NCI-H1417 (cell line): ENCODE measurements at places on chromosomes 1 and 21.

- no peak for DNase-seq
Measured at GRCh38 chr1:77170687-77171086, 48.5 kb downstream of the PIGK start.

GRCh38 chr1:200831091-200831490, 41.7 kb upstream of the GPR25 start:
- no peak for DNase-seq

- no peak for DNase-seq
Measured at GRCh38 chr1:38452246-38452645, 405.7 kb upstream of the POU3F1 start.

DNA sequence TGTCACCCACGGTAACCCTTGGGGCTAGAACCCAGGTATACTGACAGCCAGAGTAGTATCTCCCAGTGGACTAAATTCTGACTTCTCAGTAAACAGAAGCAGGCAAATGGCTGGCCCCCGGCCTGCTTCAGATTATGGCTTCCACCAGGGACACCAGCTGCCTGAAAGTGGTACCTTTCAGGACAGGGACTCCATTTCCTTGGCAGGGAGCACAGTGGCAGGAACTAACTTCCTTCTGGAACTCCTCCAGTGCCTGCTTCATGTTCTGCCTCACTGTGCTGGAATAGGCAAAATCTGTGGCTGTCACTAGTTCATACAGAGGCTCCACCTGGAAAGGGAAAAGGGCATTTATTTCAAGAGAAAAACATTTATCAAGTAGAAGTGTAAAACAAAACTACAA, 32.7 kb downstream of the C8B start:
- no peak for DNase-seq

DNA sequence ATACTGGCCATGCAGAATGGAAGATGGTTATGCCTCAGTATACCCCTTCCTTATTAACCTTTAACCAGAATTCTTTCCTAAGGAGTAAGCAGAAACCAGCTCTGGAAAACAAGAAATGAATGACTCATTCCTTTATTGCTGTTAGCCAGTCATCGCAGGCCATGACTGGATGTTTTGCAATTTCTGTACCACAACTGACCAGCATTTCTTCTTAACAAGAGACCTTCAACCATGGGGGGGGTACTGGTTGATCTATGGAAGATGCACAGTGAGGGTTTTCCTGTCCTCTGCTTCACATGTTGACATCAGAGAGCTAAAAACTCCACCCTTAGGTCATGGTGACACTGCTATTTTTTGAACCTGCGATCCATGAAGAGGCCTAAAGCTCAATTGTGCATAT, 28.0 kb upstream of the RNF2 start:
- no peak for DNase-seq

GRCh38 chr1:236147068-236147467, 4.7 kb downstream of the GPR137B start:
- DNase-seq, result no peak

DNA sequence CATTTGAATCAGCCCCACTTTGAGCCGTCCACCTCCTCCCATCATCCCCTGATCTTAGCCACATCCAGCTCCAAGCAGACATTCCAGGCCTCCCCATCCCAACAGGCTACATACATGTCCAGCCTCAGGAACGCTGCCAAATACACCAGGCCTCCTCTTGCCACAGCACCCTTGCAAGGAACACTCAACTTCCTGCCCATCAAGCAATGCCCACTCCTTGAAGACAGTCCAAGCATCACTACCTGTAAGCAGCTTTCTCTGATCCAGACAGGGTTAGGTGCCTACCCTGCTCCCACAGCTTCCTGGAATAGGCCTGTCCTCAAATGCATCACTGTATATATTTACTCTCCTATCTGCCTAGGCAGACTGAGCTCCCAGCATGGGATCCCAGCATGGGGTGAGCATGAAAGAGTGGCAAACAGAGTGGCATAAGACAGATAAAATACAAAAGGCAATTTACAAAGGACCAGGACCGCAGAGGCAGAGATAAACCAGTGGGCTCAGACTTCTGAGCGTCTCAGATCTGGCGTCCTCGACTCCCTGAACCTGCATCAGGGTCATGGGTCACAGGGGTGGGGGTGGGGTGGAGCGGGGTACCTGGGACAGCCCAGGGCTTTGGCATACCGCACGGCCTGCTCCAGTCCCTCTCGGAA, 816 bp downstream of the HYI start:
- DNase-seq, result peak; percentile 87

DNA sequence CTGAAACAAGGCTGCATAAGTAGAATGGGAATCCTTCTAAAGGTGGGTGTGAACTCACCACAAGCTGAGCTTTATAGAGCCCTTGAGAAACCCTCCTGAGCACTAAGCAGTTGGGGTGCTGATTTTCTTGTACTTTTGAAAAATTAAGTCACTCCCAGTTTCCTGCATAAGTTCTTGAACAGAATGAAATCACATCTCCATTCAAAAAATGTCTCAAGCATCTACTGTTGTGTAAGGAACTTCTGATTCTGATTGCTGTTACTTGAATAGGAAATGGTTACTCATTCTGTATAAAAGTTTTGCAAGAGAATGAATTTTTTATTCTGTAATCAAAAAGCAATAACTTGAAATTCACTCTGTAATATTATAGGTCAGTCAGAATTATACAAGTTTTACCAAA, 50.8 kb upstream of the WNT2B start:
- no peak for DNase-seq

DNA sequence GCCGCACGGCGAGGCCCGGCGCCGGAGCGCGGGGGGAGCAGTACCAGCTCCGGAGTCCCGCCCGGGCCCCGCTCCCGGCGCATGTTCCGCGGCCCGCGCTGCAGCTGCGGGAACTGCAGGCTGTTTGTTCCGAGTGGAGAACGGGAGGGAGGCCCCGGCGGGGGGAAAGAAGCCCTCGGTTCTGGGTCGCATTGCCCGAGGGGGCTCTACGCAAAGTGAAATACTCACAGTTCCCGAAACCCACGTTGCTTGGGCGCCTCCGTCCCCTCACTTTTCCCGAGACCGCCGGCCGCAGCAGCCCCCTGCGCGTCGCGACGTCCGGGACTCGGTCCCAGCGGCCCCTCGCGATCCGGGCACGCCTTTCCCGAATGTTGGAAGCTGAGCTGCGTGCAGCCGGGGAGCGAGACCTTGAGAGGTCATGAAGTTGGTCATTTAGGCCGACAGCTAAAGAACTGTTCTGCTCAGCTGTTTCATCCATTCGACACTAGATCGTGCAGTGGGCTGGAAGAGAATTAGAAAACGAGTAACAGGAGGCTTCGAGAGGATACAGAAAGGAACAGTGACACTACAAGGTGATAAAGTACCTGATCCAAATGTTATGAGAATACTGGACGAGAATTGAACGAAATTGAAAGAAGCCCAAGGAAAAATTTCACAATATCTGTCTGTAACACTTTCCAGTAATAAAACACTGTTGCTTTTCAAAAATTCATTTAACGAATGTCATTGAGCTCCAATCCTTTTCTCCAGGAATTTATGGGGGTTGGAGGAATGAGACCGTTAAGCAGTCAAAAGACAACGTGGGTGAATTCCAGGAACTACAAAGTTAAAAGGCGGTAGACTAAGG, 657 bp upstream of the LIN9 start:
- peak; percentile 16 for DNase-seq

DNA sequence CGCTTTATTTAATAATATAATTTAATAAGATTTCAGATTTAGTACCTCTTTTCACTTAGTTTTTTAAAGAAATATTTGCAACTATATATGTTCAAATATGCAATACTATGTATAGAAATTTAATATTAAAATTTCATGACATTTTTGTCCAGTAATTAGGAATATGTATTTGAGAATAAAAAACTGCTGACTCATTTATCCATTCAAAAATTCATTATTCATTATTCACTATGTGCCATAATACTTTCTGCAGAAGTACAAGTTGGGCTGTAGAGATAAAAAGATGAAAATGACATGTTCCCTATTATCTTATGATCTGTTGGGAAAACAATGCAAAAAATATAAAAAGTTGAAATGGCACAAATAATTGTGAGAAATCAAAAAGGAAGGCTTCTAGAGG, 3.4 kb upstream of the C1orf53 start:
- DNase-seq, result no peak

DNA sequence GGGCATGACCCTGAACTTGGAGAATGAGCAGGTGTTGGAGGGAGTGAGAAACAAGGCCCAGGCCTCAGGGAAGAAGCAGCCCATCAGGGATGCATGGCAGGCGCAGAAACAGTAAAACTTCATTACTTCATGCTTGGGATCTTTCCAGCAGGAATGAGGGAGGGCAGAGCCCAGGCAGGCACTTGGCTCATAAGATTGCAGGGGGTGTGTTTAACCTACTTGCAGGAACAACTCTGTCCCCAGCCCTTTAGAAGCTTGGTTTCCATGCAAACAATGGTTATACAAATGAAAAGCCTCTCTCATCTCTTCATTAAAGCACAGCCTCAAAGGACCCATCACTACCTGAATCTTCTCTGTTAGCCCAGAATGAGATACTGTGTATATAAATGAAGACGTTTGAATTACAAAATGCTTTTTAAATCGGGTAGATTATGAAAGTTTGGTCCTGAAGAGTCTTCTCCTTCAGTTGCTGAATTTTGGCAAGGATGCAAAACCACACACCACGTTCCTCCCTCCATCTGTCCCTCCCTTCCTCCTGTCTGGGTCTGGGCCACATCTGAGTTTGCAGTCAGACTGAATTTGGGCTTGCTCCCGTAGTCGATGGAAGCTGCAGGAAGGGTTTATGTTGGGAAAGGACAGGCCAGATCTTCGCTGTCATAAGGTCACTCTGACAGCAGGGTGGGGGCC, 154.4 kb upstream of the KLHDC7A start:
- DNase-seq, result no peak

DNA sequence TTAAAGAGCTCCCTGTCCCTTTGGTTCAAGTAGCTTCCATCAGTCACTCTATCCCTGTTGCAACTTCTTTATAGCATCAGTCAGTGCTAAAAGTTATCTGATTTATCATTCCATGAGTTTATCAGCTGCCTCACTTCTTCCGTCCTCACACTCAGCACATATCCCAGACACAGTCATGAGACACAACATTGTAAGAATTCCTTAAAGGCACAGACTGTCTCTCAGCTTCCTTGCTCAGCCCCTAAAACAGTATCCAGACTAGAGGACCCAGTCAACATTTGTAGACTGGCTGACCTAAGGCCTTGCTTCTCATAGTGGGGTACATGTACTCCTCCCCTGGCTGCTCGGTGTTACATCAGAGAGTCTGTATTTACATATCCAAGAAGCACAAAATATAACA, 164.9 kb upstream of the ADGRL2 start:
- no peak for DNase-seq

DNA sequence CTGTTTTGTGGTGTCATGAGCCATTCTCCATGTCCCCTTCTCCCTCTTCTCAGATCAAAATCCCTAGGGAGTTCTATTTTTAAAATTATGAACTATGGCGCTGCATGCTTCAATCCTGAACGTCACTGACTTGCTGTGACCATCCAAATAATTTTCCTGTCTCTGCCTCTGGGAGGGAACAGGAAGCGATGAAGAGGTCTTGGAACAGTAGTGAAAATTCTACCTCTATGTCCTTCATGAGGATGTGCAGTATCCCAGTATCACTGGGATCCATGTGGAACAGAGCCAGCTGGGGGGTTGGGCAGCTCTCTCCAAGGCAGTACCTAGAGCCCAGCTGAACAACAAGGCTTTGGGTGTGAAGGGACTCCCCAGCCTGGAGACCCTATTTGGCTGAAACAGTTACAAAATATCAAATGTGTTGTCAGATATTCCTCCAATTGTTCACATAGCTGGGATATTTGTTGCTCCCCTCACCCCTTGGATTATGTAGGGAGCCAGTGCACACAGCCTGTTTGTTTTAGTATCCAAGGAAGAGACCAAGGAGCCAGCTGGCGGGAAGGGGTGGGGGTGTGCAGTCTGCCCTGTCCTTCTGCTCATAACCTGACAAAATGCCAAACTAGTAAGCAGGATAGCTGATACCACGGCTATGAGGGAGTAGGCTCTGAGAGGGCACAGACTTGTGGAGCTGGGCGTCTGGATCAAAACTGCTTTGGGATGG, 7.6 kb downstream of the DCLRE1B start:
- DNase-seq, result no peak

DNA sequence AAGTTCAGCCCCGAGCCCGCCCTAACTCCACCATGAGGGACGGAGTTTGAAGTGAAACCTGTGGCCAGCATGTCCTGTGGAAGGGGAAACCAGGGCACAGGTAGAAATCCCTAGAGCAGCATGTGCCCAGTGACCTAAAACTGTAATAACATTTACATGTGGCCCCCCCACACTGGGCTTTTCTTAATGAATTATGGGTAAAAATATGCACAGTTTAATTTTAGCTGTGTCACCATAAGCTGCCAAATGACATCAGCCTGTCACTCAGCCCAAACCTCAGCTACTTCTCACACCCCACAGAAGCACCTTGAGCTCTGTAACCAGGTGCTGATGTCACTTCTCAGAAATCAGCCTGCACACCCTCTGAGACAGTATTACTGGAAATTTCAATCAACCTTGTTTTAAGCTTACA, 50.0 kb upstream of the SLC19A1 start:
- DNase-seq, result no peak

GRCh38 chr1:212242288-212242984, 42.8 kb upstream of the PPP2R5A start:
- DNase-seq, result no peak

GRCh38 chr1:224067621-224068457, 46.1 kb upstream of the FBXO28 start:
- no peak for DNase-seq
